ENCODE measurements at places on chromosomes 3 and 15. TPM values are rescaled to one million over a fixed set of nuclear protein-coding genes. Genes with fewer than 3 reads are reported as not detected.

The C2CD4A gene
- polyA plus RNA-seq, result 0.31 TPM

The TERB2 gene
- polyA plus RNA-seq, result not detected

The SCAANT1 gene
- polyA plus RNA-seq, result not detected

The SLC25A20 gene
- 17.9 TPM for polyA plus RNA-seq

The PLXNB1 gene
- 13.9 TPM for polyA plus RNA-seq

The OXTR gene
- not detected for polyA plus RNA-seq

The LRTM1 gene
- not detected for polyA plus RNA-seq

The SEMA3F gene
- polyA plus RNA-seq, result 33.8 TPM

The PLAAT1 gene
- 1.00 TPM for polyA plus RNA-seq

The FOXL2NB gene
- not detected for polyA plus RNA-seq

The HYPK gene
- polyA plus RNA-seq, result 56.4 TPM

The TMF1 gene
- 7.5 TPM for polyA plus RNA-seq

The CRYGS gene
- polyA plus RNA-seq, result 6.6 TPM

The CCDC54 gene
- not detected for polyA plus RNA-seq

The ZIC1 gene
- not detected for polyA plus RNA-seq

The A4GNT gene
- 0.76 TPM for polyA plus RNA-seq

The P2RY13 gene
- polyA plus RNA-seq, result 0.50 TPM

The MUC20 gene
- polyA plus RNA-seq, result 13.9 TPM

The MED12L gene
- 0.10 TPM for polyA plus RNA-seq

The CELSR3 gene
- 1.00 TPM for polyA plus RNA-seq

Measured in stomach (tissue), 19 donors.